NCI-H1694 (cell line): ENCODE measurements at places on chromosomes 1 and 21.

GRCh38 chr1:9413877-9414213, 121.2 kb downstream of the SPSB1 start:
- no peak for DNase-seq

DNA sequence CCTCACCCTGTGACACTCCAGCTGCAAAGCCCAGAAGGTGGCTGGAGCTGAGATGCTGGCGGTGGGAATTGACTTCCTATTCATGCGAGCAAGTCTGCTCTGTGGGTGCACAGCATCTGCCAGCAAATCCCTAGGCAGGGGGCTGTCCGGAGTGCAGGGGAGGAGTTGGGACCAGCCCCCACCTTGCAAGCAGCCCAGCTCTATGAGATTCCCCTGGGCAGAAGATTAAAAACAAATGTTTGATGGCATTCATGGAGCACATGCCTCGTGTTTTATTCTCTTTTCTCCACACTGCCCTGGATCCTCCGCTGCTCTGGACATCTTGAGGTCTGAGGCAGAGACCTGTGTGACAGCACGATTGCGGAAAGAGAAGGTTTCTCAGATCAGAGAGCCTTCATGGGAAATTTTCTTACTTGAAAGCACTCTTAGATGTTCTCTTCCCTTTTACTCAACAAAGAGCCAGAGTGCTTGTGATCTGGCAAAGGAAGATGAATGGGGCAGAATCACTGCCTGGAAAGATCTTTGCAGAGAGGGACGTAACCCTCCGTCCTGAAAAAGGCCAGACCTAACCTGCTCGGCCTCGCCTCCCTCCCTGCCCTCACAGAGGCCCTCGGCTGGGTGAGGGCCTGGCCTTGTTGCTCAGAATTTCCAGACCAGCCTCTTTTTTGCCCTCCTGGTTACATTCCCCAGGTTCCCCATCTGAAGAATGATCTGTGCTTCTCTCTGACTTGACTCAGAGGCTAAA, 597.1 kb downstream of the KIF26B start:
- no peak for DNase-seq

DNA sequence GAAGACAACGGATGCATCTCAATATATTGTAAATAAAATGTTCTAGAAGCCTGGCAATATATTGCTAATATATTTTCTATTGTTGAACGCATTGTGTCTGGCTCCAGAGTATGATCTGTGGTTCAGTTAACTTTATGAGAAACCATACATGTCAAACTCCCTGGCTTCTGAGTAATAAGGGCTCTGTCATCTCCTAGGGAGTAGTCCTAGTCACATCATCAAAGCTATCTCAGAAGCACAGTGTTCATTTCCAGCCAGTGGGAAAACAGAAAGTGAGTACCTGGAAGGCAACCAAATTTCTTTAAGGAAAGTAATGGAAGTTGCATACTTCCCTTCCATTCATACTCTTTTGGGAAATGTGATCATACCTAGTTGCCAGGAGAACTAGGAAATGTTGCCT, 27.0 kb upstream of the ST6GALNAC5 start:
- DNase-seq = no peak

- no peak for DNase-seq
Observed at GRCh38 chr1:197862671-197863070, 39.8 kb upstream of the C1orf53 start.

GRCh38 chr1:56827711-56828110, 8.5 kb upstream of the FYB2 start:
- DNase-seq = peak; percentile 64

DNA sequence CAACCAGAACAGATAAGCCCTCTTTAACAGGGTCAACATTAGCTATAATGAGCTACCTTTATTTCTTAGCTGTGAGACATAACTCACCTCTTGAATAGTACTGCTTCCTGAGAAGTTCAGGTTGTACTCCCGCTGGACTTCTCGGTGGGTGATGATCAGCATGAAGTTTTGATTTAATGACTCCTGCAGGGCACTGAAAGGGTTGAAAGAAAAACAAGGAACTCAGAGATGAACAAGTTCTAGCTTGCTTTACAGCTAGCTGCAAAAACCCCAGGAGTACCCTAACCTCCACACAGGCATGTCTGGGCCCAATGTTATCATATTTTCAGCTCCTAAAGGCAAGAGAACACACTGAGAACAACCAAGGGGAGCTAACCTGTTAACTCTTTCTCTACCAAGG, 254.4 kb downstream of the FAF1 start:
- peak; percentile 70 for DNase-seq

DNA sequence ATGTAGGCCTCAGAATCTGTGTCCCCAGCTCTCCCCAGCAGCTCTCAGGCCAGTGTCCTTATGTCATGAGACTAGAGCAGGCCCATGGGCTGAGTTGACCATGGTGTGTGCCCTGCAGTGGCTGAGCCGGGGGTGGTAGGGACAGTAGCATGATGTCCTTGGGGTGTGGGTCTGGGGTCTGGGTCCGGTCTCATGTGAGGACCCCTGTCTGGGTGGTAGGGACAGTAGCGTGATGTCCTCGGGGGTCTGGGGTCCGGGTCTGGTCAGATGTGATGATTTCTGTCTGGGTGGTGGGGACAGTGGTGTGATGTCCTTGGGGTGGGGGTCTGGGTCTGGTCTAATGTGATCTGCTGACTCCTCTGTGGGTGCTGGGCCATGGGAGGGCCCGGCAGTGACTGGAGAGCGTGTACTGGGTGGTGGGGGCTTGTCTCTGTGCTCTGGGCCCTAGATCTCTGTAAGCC, 64.5 kb downstream of the OBSCN start:
- DNase-seq = no peak

GRCh38 chr1:6110326-6110725, 64.6 kb downstream of the KCNAB2 start:
- DNase-seq = no peak

DNA sequence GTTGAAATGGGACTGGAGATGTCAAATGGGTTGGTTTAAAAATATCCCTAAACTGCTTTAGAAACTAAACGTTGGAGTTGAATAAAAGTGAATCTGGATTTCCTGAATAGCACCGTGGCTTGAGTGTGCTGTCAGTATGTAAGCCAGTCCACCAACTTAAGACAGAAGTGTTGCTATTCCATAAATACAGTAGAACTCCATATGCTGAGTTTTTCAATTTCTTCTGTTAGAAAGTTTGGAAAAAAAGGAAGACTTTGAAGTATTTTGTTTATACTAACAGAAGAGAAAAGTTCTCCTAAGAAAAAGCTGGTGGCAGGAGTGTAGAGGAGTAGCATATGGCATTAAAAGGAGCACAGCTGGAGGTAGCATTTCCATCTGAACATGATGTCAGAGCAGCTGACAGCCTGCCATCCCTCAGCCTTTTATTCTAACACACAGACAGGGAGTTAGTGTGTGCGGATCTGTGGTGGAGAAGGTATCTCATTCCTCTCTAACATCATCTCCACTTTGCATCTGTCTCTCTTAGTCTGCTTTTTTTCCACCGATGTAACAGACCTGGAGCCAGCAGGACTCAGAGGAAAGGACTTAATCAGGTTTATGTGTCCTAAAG, at the start of gene ZBTB18:
TSS of gene ZBTB18 (plus strand) at position 449 of the 610 bp plus-strand sequence. CDS start at position 598, 149 bp downstream.
- peak; percentile 97 for DNase-seq

DNA sequence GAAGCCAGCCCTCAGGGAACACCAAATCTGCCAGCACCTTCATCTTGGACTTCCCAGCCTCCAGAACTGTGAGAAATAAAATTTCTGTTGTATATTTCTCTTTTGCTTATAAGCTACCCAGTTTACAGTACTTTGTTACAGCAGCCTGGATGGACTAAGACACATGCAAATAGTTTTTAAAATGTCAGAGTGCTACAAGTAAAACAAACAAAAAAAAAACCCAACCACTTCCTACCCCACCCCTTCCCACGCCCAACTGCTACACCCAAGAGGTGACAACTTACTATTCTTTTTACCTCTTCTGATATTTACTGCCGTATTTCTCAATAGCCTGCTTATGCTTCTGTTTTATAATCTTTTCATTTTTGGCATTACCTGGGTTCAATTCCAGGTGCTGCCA, 8.6 kb upstream of the SPSB1 start:
- DNase-seq = no peak

DNA sequence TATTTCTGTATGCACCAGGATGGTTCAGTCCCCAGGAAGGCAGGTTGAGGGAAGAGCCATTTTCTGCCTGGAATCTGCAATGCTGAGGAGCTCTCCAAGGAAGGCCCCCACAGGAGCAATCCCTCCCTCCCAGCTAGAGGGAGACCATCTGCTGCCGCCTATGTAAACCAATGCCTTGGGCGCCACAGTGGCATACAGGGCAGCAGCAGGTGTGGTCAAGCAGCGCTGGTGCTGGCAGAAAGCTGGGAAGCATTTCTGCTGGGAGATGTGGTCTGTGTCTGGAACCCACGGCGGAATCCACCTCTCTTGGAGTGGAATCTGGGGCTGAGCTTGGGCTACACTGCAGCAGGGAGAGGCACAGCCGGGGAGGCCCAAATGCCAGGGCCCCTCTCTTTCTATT, 283.3 kb downstream of the RRAGC start:
- DNase-seq = no peak

DNA sequence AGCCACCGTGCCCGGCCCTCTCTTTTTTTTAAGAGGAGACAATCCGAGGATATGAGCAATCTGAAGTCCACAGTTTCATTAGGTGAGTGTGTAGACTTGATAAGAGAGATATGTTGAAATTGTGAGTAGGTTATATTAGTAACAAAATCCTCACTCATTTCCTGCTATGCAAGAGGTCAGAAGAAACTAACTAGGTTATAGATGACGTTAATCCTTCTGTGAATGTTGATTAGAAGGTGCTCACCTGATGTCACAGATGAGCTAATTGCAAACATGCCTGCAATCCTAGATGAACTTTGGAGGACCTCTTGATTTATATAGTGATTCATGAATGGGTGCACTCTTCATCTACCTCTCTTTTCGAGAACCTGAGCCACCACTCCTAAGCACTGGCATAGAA, 29.3 kb downstream of the NTMT2 start:
- no peak for DNase-seq

DNA sequence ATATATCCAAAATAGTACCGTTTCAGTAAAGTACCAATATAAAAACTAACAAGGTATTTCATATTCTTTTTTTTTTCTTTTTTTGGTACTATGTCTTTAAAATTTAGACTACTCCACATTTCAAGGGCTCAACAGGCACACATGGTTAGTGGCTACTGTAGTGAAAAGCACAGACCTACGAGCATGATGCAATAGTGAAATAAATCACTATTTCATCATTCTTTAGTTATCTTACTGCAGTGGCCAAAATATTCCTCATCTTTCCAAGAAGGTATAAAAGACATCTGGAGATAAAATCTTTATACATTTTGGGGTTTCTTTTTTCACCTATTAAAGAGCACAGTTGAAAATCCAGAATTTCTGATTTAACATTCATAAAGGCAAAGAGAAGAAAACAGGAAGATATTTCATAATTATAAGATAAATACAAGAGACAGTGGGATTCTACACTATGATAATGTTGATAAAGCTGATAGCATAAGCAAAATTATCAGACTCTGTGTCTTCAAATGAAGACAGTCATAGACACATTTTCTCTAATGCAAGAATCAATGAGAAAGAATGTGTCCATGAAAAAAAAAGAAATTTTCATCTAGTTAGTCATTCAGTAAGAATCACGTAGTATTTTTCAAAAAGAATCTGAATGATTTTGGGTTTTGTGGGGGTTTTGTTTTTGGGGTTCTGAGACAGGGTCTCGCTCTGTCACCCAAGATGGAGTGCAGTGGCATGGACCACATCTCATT, 41.9 kb downstream of the CEP170 start:
- no peak for DNase-seq

DNA sequence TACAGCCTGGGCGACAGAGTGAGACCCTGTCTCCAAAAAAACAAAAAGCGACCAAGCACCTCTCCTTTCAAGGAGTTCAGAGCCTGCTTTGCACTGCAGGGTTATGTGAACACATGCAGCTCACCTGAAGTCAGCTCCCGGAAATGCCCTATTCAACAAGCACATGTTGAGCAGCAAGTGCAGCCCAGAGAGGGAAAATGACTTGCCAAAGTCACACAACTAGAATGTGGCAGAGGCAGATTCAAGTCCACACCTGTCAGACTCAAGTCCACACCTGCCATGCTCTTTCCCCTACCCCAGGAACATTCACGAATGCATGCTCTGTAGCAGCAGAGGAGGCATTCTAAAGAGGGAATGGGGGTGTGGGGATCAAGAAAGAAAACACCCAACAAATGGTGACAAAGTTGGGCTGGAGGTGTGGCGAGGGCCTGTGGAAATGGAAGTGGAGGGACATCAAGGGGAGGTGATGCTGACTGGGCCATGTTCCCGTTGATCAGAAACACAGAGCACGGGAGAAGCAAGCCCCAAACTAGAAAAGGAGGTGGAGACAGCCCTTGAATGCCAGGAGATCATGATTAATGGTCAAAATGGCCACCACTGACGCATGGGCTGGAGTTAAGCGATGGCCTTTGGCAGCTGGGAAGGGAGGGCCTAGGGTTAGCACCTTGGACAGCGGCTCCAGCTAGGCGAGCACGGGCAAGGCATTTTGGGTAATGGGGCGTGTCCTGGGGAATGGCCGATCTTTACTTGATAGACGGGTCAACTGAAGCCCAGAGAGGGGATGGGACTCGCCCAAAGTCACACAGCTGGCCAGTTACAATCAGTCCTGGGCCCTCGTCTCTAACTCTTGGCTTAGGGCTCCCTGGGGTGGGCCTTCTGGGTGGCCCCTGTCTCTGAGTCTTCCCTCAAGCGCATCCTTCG, 21.5 kb downstream of the RAP1GAP start:
- no peak for DNase-seq

DNA sequence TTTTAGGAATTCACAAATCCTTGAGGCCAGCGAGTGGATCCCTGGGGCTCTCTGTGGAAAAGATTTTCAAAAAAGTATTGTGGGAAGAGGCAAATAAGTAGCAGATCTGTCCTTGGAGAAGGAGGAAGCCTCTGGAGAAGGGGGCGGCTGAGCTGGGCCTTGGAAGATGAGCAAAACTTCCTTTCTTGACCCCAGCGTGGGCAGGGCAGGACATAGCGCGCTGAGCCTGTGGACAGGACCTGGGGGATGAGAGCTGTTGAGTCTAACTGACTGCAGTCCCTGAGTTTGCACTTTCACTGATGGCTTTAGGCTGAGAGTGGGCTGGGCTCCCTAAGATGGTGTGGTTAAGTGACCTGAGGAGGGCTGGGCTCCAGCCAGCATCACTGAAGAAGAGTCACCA, 170.2 kb upstream of the GALNT2 start:
- no peak for DNase-seq

DNA sequence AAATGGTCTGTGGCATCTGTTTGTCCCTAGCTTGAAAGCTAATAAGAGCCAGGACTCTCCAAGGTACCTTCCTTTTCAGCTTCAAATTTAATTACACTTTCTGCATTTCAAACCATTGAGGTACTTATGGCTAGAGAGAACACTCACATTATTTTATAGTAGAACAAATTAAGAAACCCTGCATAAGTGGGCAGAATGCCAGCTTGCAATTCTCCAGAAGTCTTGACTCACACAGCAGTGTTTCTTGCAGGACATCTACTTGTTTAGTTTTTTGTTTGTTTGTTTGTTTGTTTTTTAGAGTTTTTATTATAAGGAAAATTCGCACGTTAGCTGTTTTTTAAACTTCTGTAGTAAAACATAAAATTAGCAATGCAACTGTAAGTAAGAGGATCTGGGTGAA, 397.2 kb downstream of the NEGR1 start:
- DNase-seq = no peak

- no peak for DNase-seq
Observed at GRCh38 chr1:175314300-175314699, 121.7 kb upstream of the KIAA0040 start.
